ENCODE measurements at places on chromosomes 5 and 9. TPM values are rescaled to one million over a fixed set of nuclear protein-coding genes. Genes with fewer than 3 reads are reported as not detected.

NR2F1 gene
- 68.3 TPM for total RNA-seq

LRRC70 gene
- total RNA-seq: 1.3 TPM

ATP10B gene
- not detected for total RNA-seq

PCDHGB4 gene
- total RNA-seq: 11.0 TPM

All from fibroblast of villous mesenchyme (primary cell).